ENCODE measurements at places on chromosomes 5 and 9. TPM values are rescaled to one million over a fixed set of nuclear protein-coding genes. Genes with fewer than 3 reads are reported as not detected.

- peak; percentile 59 for DNase-seq
These were observed 37.6 kb downstream of the DUSP1 start for GRCh38 chr5:172733131-172733973.

GRCh38 chr5:105616599-105616998 is 2054.0 kb upstream of the NUDT12 start:
- DNase-seq = no peak

GRCh38 chr5:141413540-141414069 is 818 bp downstream of the PCDHGA10 start:
- no peak for DNase-seq

DNA sequence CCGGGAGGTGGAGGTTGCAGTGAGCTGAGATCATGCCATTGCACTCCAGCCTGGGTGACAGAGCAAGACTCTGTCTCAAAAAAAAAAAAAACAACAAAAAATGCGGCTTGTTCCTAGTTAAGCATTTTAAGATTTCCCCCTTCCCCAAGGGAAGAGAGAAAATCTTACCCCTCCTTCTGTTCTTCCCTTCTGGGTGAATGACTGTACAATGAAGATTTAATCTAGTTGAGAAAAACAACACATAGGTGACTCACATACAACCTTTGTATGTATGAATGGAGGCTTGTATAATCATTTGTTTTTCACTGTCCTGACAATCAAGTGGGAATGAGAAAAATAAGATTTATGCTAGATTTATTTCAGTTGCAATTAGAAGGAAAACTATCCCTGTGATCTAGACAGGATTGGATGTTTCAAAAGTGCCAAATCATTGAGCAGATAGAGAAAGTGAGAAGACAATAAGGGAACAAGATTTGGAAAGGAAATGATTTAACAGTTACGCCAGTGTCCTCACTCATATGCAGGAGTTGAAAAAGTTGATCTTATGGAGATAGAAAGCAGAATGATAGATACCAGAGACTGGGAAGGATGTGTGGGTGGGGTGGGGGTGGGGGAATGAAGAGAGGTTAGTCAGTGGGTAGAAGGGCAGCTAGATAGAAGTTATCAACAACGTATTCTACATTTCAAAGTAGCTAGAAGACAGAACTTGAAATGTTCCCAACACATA is 16.7 kb downstream of the GDA start:
- DNase-seq = no peak

DNA sequence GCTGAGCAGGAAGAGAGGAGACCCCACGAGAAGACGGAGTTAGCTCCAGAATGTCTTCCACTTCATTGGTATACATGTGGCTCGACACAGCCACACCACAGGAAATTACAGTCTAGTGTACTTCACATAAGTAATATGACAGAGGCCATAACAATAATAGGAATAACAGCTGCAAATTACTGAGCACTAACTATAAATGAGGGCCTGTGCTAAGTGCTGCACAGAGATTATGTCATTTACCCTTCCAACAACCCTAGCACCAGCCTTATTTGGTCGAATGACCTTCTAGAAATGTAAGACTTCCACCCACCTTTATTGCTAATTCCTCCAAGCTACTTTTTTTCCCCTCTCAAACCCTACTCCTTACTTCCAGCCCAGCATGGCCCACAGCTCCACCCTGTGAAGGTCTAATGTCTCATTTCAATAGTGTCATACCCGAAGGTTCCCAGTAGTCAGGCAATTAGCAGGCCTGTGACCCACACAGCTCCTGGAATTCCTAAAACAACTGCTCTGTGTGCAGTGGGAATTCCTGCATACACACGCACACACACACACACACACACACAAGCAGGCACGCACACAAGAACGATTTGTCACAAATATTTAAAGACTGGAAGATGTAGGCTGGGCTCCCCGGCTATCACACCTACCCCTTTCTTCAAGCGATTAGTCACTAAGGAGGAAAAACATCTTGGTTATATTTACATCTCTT is 134.5 kb downstream of the FRMD3 start:
- no peak for DNase-seq

- DNase-seq = no peak
These were observed 356.8 kb upstream of the KIF2A start for GRCh38 chr5:61949054-61949678.

DNA sequence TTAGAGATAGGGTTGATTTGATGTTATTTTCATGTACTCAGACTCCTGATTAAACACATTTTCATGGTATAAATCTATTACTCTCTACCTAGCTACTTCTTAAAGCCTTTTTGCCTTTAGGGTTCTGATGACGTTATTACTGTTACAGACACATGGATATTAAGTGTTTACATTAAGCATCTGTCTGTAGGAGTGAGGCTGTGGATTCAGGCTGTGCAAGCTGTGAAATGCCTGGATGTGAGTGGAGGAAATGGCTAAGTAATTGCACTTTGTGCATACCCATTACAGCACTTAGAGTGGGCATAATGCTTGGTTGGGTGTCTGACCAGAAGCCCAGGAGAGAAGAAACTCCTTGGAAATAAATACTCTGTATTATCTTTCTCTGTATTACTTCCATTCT is 186.8 kb downstream of the SNX18 start:
- DNase-seq = no peak

- no peak for DNase-seq
These were observed 661 bp downstream of the PDCL start for GRCh38 chr9:122827761-122828093.

- no peak for DNase-seq
These were observed 796.6 kb downstream of the TLE1 start for GRCh38 chr9:80892703-80893102.

GRCh38 chr9:110303133-110303532 is 34.5 kb downstream of the TXNDC8 start:
- DNase-seq = no peak

DNA sequence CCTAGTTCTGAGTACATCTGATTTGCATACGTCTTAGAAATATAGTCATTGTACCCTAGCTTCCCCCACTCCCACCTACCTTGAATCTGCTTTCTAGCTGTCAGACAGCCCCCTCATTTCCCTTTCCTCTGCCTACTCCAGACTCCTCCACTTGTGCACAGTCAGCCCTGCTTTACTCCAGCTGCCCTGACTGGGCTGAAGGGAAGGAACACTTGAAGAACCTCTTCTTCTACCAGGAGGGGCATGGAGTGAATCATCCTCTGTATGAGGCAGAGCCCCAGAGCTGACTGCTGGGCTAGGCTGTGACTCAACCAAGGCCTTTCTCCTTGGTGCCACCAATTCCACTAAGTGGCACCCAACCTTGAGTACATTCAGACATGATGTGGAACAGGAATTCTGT is 18.1 kb upstream of the ZFR start:
- DNase-seq = no peak

DNA sequence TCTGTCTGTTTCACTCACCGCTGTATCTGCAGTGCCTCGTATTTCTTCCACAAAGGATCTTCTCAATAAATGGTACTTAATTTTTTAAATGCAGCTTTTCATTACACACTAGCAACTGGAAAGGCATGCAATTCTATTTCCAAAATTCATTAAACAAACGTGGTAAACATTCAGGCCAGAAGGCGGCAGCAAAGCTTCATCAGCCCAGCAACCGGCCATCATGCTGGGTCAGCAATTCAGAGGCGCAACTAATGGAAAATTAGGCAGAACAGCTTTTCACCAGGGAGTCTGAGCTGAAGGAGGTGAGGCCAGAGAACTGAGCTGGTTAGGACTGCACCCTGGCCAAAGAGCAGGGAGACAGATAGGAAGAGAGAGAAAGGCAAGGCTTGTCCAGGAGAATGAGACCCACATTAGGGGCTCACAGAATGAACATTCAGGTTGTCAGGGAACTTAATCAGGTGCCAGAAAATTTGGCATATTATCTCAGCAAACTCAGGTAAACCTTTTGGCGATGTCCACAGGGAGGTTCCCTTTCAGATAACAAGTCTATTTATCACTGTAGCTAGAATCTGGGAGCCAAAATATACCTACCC is 17.7 kb upstream of the RNF180 start:
- peak; percentile 56 for DNase-seq

GRCh38 chr5:167754501-167755021 is 536.9 kb upstream of the WWC1 start:
- DNase-seq = no peak

DNA sequence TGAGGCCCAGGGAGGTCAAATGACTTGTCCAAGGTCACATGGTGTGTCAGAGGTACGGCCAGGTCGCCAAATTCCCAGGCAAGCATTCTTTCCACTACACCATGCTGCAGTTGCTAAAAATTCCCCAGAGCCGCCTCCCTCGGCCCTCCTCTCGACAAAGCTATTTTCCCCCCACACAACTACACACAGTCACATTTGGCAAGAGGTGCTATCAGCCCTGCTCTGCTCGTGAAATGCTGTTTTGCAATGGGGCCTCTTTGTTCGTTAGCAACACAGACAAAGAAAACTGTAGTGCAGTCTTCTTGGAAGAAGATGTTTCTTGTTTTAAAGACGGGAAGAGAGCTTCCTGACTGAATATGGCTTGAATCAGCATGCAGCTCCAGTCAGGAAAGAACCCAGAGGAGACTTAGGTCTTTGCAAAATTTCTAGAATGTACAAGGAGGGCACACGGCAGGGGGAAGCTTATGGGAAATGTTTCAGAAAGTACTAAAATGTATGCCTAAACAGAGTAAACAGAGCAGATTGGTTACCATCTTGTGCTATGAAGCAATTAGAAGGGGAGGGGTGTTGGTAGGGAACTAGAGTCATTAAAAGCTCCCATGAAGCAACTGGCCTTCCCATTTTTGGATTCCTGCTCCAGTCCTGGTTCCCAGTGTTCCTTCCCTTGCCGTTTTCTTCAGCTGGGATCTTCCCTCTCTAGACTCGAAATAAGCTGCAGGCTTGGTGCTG is 14.2 kb downstream of the SLIT3 start:
- no peak for DNase-seq

DNA sequence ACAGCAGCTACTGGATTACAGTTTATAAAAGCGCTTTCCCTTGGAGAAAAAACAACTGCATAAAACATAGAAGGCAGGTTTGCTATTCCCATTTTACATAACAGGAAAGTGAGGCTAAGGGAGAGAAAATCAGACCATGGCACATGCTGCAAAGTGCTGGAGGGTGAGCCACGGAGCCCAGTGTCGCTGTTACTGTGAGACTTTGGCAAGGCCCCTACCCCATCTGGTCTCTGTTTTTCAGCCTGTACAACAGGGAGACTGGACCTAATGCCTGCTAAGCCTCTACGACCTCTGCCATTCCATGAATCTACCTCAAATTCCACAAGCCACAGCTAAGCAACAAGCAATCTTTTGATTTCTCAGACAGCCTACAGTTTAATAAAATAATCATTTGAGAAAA is 139.2 kb downstream of the GABBR2 start:
- DNase-seq = no peak

FBN2 gene
- total RNA-seq = 8.9 TPM

CSF1R gene
- total RNA-seq = 84.0 TPM

PCDHGB7 gene
- total RNA-seq = 15.7 TPM

DND1 gene
- 3.6 TPM for total RNA-seq

PCDHGA8 gene
- 1.2 TPM for total RNA-seq

SLC34A3 gene
- not detected for total RNA-seq

TSLP gene
- total RNA-seq = 0.74 TPM

PPP3R2 gene
- not detected for total RNA-seq

WDR31 gene
- total RNA-seq = 16.5 TPM
